ENCODE measurements at places on chromosomes 6 and 20.

- DNase-seq: no peak
Measured at GRCh38 chr6:65110031-65110430, 597.0 kb downstream of the EYS start.

GRCh38 chr6:5042436-5042835, 38.6 kb upstream of the RPP40 start:
- no peak for DNase-seq

DNA sequence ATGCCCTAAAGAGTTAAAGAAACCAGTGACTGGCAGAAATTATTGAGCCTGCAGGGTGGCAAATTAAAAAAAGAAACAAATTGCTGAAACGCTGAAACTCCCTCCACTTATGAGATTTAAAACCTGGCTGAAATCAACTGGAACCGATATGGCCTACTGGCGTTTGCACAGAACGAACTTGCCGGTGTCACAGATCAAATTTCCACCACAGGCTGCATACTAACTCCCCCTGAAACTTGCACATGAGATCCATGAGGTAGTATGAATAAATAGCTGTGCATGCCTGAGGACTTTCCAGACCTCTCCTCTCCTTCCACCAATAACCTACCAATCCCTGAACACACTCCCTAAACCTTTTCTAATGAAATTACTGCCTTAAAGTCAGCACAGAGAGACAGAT, 150.4 kb downstream of the RNGTT start:
- DNase-seq: no peak

DNA sequence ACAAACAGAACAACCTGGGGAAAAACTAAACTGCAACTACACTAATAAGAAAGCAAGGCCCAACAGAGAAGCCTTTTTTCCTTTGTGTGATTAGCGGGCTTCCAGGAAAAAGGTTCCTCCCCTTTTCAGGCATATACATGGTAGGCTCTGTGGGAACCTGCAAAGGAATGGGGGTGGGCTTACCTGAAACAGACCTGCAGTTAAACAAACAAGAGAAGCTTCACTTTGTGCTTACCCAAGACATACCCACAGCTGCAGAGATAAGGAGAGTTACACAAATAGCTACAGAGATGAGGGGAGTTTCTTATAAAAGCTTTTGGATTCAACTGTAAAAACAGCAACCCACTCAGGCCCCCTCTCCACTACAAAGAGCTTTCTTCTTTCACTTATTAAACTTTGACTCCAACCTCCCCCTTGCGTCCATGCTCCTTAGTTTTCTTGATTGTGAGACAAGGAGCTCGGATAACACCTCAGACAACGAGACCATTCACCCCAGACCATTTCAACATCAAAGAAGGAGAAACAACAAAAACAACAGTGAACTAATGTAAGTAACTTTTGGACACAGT, 30.9 kb downstream of the RNF146 start:
- no peak for DNase-seq

DNA sequence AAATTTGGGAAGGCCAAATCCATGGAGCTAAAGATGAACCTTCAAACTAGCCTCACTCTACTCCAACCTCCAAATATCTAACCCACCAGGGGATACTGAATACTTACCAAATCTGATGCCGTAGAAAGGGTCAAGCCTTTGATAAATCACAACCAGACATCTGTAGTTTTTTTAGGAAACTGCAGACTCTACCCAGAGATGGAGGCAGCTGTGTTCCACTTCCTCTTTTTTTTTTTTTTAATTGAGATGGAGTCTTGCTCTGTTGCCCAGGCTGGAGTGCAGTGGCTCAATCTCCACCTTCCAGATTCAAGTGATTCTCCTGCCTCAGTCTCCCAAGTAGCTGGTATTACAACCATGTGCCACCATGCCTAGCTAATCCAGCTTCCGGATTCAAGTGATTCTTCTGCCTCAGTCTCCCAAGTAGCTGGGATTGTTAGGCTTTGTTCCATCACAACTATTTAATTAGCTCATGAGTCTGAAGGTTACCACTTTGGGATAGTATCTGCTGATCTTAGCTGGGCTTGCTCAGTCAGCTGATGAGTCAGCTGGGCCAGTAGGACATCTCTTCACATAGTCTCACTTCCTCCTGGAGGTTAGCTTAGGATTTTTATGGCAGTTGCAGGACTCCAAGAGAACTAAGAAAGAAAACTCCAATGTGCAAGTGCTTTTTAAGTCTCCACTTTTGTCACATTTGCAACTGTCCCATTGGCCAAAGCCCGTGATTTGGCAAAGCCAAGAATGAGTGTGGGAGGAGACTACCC, 13.3 kb downstream of the FRK start:
- no peak for DNase-seq

DNA sequence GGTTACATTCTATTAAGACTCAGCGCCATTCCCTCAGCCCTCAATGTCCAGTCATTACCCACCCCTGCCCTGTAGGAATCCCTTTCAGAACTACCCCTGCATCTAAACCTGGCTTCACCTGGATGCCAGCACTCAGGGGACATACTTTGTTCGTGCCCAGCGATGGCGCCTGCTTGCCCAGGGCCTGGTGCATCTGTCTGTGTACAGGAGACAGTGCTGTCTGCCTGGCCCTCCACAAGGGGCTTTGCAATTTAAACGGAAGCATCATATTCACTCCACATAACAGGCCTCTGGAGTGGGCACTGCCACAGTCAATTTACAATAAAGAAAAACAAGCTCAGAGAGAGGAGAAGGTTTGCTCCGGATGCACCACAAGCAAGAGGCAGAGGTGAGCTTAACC, 4.6 kb downstream of the RSPO4 start:
- DNase-seq: no peak

DNA sequence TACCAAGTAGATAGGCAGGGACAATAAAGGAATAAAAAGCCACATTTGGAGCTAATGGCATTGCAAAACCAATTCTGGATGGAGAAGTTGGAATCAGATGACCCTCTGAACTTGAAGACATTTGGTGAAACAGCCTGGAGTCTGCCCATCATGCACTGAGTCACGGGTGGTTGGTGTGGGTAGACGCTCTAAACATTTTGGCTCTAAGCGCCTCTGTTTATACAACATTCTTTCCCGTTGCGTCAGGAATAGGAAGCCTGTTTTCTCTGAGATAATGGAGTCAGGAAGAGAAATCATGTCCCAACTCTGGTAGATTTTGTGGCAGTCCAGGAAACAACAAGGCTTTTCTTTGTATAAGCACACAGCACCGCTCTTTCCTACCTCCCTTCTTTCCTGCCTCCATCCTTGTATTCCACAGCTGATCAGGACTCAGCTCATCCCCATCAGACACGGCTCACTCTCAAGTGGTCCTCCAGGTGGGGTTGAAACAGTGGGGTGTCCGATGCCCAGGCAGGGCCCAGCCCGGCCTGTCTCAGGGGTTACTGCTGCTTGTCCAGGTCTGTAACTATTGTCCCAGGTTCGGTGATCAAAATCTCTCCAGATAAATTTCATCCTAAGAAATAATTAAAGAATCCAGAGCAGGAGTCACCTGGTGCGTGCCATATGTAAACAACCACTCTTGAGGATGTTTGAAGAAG, 12.1 kb upstream of the RAMACL start:
- no peak for DNase-seq

DNA sequence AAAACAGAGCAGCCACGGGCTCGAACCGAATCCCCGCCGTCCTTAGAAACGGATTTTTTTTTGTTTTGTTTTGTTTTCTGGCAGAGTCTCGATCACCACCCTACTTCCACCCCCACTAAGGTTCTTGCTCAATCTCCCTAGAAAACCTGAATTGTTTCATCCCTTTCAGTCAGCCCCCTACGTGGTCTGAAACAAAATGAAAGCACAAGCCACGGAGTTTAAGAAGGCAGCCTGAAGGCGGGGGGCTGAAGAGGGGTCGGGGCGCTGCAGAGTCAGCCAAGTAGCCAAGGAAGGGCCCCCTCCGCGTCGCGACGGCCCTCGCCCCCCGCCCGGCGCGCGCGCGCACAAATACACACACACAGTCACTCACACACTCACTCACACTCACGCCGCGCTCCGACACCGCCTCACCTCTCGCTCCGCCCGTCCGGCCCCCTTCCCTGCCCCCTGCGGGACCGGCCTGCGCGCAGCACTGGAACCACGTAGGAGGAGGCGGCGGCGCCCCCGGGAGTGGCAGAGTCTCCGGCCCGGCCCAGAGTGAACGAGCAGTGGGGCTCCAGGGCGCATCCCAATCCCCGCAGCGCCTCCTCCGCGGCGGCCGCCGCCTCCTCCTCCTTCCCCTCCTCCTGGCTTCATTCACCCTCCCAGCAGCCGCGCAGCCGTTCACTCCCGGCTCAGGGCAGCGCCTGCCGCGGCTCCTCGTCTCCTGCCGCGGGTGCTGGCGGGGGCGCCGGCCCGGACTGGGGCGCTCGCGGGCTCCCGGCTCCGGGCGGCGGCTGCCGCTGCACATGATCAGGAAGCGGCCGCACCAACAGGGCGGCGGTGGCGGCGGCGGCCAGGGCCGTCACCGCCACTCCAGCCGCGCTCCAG, 1.4 kb downstream of the ATXN1 start:
- peak; percentile 70 for DNase-seq

- no peak for DNase-seq
Measured at GRCh38 chr20:4193069-4193452, 177.7 kb upstream of the RNF24 start.

DNA sequence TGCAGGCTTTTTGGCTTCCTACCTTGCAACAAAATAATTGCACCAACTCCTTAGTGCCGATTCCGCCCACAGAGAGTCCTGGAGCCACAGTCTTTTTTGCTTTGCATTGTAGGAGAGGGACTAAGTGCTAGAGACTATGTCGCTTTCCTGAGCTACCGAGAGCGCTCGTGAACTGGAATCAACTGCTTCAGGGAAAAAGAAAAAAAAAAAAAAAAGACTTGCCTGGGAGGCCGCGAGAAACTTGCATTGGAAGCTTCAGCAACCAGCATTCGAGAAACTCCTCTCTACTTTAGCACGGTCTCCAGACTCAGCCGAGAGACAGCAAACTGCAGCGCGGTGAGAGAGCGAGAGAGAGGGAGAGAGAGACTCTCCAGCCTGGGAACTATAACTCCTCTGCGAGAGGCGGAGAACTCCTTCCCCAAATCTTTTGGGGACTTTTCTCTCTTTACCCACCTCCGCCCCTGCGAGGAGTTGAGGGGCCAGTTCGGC, 420 bp downstream of the SOX4 start:
- DNase-seq: peak; percentile 4

DNA sequence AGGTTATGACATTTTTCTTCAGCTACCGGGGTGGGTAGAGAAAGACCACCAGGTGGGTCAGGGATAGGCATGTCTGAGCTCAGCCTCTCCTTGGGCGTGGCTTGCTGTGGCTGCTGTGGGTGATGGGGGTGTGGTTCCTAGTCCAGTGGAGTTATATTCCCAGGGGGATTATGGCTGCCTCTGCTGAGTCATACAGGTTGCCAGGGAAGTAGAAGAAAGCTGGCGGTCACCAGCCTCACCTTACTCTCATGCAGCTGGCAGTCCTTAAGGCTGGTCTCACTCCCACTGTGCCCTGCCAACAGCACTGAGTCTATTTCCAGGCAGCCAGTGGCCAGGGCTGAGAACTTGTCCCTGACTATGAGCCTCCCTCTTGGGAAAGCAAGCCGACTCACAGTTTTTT, 130.0 kb downstream of the SCP2D1 start:
- DNase-seq: no peak

- no peak for DNase-seq
Measured at GRCh38 chr20:12963416-12963815, 45.4 kb upstream of the SPTLC3 start.

DNA sequence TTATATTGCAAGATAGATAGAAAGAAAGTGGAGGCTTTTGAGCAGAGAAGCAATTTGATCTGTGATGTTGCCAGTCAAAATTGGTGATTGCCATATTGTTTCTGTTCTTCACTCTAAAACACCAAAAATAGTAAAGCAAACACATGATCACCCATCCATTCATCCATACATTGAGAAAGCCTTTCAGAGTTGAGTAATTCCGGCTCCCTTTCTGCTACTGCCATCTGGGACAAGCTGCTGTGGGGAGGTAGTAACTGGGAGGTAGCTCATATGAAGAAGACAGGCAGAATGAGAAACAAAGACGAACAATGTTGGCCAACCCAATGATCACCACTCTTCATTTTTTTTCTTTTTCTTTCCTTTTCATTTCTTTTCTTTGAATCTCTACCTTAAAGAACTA, 51.1 kb upstream of the HBS1L start:
- no peak for DNase-seq

DNA sequence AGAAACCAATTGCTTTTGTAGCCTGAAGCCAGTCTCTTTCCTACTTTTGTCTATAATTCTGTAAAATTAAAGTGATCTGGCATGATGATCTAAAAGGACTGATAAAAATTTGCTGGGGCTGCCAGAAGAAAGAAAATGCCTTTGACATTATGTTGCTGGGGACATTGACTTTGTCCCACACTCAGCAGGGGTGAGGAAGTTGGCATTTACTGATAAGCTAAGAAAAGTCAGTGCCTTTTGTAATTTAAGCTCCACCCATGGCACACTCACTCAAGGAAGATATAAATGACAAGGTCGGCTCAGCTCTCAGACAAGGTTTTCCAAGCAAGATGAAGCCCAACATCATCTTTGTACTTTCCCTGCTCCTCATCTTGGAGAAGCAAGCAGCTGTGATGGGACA, at the start of gene SEMG1:
SEMG1 (plus strand) TSS at position 309 of the 400 bp plus-strand sequence; CDS start at position 330, 21 bp downstream.
- DNase-seq: no peak

DNA sequence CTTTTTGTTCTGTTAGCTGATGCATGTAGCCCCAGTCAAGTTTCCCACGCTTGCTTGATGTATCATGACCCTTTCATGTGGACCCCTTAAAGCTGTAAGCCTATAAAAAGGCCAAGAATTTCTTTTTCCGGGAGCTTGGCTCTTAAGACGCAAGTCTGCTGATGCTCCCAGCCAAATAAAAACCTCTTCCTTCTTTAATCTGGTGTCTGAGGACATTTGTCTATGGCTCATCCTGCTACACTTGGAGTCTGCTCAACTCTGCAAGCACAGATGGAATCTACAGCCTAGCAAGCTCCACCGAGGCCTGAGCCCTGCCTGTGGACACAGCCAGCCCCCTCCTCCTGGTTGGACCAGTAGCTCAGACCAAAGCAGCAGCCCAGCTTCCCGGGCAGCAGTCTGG, 3.4 kb downstream of the CST2 start:
- no peak for DNase-seq

GRCh38 chr6:111418971-111419693, 63.9 kb downstream of the REV3L start:
- no peak for DNase-seq

DNA sequence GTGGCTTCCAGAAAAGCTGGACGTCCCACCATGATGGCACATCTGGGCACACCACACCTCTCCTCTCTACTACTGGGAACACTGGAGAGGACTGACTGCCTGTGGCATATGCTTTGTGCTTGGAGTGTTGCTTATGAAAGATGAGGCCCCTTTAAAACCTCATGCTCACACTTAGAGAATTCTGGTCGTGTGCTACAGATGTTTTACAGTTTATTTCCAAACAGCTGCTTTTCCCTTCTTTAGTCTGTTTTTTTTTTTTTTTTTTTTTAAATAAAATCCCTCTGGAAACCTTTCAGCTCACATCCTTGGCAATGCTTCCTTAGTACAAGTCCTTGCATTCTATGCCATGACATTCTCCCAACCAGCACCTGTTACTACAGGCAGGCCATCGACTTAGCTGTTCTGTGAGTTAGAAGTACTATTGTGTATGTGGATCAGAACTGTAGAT, 60.3 kb downstream of the BMP6 start:
- DNase-seq: no peak

- DNase-seq: no peak
Measured at GRCh38 chr6:85418059-85418458, 31.8 kb upstream of the NT5E start.

- DNase-seq: no peak
Measured at GRCh38 chr6:5457041-5457440, 195.7 kb downstream of the FARS2 start.

Data from stimulated activated CD4-positive, alpha-beta T cell treated with anti-CD3 and anti-CD28 coated beads, Interleukin-12 subunit alpha, Interleukin-12 subunit beta, amount 100 ng/mL, for 4 hours (primary cell).